Stimulated activated CD8-positive, alpha-beta memory T cell treated with anti-CD3 and anti-CD28 coated beads, Interleukin-7, amount 100 ng/mL, for 4 hours (primary cell): ENCODE measurements at places on chromosomes 16 and 17.

GRCh38 chr16:4915226-4915761, 21.7 kb downstream of the PPL start:
- DNase-seq, result no peak

DNA sequence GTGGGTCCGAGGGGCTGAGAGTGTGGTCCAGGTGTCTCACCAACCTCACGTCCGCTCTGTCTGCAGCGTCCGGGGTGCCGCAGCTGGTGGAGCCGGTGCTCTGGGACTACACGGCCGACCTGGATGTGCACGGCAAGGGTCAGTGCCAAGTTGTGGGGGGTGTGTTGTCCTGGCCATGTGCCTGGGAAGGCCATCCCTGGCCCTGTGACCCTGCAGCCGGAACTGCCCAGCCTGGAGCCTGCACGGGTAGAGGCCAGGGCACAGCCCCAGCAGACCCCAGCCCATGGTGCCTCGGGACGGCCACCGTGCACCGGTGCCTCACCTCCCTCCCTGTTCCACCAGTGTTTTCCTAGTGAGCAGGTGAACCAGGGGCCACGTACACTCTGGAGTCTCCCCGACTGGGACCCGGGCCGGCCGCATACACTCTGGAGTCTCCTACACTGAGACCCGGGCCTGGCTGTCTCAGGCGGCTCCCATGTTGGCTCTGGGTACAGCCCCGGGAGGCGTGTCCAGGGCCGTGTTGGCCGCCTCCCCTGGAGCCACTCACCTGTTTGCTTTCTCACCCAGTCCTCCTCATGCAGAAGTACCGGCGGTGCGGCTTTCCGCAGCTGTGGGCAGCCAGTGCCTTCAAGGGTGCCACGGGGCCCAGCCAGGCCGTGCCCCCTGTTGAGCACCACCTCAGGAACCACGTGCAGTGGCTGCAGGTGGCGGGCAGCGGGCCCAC, 13.8 kb downstream of the CYBC1 start:
- DNase-seq, result no peak

DNA sequence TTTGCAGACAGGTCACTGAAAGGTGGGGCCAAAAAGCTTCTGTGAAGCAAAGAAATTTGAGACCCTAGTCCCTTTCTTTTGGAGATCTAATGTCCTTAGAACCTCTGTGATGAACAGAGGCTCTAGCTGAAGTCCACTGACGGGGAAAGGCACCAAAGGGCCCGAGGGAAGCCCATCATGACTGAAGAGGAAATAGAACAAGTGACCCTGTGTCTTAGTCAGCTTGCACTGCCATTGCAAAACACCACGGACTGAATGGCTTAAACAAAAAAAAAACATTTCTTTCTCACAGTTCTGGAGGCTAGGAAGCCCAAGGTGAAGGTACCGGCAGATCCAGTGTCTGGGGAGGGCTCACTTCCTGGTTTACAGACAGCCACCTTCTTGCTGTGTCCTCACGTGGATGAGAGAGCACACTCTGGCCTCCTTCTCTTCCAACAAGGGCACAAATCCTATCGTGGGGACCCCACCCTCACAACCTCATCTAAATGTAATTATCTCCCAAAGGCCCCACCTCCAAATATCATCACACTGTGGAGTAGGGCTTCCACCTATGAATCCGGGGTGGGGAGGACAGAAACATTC, 24.3 kb upstream of the ASGR2 start:
- DNase-seq, result no peak

DNA sequence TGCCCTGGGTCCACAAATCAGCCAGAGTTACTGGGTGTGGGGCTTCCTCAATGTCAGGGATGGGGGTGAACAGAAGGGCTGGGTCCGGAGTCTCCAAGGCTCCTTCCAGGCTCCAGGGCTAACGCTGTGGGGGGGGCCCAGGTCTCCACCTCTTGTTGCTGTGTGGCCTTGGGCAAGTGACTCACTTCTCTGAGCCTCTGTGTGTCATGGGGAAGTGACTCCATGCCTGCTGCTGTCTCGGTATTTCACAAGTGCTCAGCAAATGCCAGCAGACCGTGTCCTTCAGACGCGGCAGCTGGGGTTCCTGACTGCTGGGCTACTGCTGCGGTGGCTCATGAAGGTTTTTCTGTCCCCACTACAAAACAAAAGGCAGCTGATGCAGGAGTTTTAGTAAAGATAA, 26.6 kb downstream of the JPH3 start:
- no peak for DNase-seq

DNA sequence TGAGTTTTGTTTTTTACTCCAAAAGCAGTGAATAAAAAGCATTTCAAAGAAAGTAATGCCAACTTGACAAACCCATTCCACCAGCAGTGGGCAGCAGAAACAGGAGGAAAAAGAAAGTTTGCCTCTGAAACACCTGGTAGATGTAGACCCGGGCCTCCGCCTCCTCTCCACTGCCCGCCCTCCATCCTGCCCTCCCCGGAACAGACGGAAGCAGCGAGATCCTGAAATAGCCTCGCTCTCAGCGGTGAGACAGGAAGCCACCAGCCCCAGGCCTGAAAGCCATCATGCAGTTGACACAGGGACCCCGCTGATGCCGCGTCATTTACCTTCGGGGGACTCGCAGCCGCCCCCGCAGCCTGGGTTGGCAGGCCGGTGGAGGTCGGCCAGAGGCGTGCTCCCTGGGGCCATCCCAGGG, 67.8 kb downstream of the C16orf78 start:
- DNase-seq, result peak; percentile 34

DNA sequence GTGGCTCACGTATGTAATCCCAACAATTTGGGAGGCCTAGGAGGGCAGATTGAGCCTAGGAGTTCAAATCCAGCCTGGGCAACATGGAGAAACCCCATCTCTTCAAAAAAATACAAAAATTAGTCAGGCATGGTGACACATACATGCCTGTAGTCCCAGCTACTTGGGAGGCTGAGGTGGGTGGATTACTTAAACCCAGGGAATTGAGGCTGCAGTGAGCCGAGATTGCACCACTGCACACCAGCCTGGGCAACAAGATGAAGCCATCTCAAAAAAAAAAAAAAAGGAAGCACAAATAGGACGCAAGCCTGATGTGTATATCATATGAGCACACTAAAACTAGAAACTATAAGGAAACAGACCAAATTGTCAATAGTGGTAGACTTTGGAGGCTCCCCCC, 17.1 kb upstream of the FLCN start:
- DNase-seq, result no peak

- no peak for DNase-seq
Observed at GRCh38 chr16:30853758-30854157, 40.1 kb downstream of the BCL7C start.

- no peak for DNase-seq
Observed at GRCh38 chr16:85169333-85170065, 57.2 kb upstream of the CIBAR2 start.

DNA sequence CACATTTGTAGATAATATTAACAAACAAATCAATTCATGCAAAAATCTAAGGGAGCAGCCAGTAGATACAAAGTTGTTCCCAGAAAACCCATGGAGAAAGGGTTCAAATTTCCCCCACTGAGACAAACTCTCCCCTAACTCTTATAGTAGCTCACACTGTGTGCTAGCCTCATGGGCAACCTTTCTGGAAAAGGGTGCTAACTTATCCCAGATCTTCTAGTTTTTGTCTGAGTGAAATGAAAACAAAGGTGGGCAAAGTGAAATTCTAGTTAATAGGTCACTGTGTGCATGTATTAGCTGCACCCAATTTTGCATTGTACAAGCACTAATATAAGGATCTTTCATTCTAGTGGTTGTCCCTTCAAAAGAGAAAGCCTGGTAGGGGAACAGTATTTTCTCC, 9.9 kb upstream of the USP32 start:
- DNase-seq, result no peak

DNA sequence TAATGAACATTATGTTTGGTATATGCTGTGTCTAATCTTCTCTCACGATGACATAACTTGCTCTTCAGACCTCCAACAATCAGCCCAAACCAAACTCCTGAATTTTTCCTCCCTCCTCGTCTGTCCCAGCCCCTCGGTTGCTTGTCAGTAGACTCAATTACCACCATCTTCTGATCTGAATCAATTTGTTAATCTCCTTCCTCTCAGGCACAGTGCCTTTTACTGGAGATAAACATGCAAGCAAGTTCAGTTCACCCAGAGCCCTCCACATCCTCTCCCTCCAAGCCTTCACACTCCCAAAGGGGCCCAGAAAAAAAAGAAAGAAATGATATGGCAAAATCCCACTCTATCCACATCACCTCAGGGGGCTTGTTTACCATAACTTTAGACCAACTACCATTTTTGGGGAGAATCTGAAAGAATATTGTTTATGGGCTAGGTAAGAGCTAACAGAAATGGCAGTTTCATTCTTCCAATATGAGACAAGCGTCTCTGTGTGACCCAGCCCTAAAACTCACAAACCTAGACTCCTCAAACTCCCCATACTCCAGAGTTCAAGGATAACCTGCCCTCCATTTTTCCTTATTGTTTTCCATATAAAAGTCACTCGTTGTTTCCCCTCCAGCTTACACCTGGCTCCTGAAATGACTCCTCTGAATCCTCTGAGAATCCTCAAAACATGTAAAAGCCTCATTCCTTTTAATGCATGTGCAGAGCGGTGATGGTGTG, 1.5 kb downstream of the TEX2 start:
- no peak for DNase-seq

GRCh38 chr16:48430890-48431289, 45.7 kb upstream of the SIAH1 start:
- DNase-seq, result no peak

- no peak for DNase-seq
Observed at GRCh38 chr16:29028457-29029167, 43.8 kb downstream of the LAT start.

DNA sequence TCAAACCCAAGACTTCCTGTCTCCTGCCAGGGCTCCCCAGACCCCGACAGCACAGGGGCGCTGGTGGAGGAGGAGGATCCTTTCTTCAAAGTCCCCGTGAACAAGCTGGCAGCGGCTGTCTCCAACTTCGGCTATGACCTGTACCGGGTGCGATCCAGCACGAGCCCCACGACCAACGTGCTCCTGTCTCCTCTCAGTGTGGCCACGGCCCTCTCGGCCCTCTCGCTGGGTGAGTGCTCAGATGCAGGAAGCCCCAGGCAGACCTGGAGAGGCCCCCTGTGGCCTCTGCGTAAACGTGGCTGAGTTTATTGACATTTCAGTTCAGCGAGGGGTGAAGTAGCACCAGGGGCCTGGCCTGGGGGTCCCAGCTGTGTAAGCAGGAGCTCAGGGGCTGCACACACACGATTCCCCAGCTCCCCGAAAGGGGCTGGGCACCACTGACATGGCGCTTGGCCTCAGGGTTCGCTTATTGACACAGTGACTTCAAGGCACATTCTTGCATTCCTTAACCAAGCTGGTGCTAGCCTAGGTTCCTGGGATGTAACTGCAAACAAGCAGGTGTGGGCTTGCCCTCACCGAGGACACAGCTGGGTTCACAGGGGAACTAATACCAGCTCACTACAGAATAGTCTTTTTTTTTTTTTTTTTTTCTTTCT, 8.1 kb downstream of the SERPINF1 start:
- no peak for DNase-seq

GRCh38 chr17:40070709-40071312, 8.0 kb downstream of the THRA start:
- DNase-seq, result no peak

DNA sequence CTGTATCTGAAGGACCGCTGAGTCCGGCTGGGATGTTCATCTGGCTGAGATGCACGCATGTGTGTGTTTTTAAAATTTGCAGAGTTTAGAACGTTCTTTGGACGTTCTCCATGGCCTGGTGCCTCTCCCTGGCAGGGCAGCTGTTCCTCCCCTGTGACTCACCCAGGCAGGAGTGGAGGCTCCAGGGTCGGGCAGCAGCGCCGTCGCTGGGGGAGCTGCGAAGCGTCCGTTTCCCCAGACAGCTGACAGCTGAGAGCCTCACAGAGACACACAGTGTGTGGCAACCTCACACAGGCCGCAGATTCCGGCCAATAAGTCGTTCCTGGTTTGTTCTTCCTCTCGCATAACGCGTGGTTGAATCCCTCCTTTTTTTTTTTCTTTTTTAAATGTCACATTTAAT, 80.6 kb downstream of the OR1D5 start:
- no peak for DNase-seq

- no peak for DNase-seq
Observed at GRCh38 chr17:73595479-73595878, 48.8 kb downstream of the SDK2 start.

DNA sequence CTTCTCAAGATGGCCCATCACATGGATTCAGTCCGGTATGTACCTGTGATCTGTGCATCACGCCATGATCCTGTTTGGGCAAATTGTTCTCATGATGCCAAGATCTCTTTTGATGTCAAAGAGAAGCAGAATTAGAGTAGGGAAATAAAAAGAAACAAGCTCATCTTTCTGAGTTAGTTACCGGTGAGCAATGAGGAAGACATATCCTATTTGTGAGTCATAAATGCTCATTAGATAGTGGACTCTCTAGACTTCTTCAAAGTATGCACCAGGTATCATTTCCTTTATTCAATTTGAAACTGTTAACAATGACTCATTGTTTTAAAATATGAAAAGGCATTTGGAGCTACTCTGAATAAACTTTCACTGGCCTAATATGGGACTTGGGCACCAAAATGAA, 8.0 kb upstream of the KRTAP4-12 start:
- no peak for DNase-seq

DNA sequence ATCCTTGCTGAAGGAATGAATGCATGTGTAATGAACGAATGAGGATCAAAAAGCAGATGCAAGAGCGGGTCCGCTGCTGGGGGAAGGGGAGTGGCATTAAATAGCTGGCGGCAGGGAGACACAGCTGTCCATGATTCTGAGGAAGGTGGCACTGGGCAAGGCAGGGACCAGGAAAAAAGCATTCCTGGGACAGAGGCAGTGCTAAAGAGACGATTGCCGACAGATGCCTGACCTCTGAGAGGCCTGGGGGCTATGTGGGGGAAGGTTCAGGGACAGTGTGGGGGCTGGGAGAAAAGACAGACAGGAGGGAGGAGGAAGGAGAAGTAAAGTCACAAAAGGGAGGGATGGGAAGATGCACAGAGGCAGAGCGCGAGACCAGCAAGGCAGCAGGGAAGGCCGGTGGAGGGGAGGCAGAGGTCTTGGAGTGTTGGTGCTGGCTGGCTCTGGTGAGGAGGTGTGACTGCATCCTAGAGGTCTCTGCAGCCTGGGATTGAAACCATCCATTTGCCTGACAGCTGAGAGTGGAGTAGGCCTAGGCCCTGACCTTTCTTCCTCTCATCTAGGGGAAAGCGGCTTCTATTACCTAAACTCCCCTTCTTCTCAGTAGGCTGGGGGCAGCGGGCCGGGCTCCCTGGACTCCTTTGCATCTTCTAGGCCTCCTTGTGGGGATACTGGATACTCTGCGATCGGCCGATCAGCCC, 109.9 kb downstream of the SDK2 start:
- DNase-seq, result no peak
